ENCODE measurements at places on chromosomes 2 and 18.

DNA sequence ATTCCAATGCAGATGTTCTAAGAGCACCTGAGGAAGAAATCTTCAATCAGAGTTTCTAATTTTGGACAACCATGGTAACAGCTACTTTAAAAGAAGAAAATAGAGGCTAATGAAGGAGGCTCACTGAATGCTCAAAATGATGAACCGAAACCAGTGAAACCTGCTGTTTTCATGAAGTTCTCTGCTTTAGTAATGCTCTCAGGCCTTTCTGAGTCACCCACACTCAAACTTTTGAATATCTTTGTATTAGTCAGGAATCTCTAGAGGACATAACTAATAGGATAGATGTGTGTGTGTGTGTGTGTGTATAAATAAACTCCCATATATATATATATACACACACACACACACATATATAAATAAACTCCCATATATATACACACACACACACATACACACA lies 76.9 kb upstream of the RIT2 start:
- no peak for DNase-seq

DNA sequence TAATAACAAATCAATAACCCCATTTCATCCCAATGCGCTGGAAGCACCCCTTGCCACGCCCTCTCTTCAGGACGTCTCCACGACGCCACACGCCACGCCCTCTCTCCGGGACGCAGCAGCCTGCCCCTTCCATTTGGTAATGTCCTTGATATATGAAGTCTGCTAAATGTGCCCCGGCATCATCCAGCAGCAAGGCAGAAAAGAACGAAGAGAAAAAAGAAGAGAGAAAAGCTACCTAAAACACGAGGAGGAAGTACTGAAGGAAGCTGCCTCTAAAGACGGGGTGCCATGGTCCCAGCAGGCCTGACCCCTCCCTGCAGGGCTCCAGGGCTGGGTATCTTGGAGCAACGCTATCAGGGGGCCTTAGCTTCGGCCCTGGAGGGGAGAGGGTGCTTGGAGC lies 41.8 kb downstream of the CNGA3 start:
- no peak for DNase-seq

DNA sequence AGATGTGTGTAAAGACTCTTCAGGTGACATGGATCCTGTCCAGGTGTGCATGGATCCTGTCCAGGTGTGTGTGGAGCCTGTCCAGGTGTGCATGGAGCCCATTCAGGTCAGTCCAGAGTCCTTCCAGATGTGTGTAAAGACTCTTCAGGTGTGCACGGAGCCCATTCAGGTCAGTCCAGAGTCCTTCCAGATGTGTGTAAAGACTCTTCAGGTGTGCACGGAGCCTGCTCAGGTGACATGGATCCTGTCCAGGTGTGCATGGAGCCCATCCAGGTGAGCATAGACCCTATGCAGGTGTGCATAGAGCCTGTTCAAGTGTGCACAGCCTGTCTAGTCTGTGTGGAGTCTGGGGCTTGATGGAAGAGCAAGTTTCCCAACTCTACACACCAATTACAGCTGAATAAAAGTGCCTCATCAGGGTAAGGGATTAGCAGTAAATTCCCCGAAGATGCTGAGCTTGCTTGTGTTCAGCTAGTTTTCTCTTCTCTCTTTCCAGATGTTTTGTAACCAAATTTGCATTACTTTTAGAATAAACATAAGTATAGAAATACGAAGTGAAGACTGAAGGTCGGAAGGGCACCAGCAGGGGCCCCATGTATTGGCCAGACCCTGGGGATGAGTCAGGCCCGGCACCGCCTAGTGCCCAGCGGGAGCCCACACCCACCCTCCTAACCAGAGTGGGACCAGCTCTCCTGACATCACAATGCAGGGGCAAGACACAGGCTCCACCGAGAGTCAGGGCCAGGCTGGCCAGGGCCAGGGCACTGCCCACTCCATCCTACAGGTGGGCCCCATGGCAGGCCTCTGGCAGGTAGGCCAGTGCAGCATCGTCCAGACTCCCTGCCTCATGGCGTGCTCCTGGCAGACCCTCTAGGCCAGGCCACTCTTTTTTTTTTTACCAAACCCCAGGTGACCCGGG lies 38.6 kb upstream of the GPC1 start:
- DNase-seq = no peak

GRCh38 chr2:226832061-226832460 lies 3.8 kb upstream of the RHBDD1 start:
- no peak for DNase-seq

DNA sequence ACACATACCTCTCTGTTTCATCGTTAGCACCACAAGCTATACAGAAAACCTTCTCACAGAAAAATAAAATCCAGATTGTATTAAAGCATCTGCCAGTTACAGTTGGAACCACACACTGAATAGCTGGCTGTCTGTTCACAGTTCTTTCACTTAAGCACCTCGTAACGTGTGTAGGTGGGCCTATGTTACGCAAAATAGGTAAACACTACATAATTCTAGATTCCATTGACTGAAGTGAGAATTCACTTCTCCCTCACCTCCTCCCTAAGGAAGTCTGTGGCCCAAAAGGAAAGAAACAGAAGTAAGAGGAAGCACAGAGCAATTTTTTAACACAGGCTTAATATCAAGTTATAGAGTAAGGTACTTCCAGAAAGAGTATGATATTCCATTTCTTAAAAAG lies 24.9 kb downstream of the PELI1 start:
- no peak for DNase-seq

- no peak for DNase-seq
Measured at GRCh38 chr2:161119483-161119882, 40.7 kb upstream of the TANK start.

DNA sequence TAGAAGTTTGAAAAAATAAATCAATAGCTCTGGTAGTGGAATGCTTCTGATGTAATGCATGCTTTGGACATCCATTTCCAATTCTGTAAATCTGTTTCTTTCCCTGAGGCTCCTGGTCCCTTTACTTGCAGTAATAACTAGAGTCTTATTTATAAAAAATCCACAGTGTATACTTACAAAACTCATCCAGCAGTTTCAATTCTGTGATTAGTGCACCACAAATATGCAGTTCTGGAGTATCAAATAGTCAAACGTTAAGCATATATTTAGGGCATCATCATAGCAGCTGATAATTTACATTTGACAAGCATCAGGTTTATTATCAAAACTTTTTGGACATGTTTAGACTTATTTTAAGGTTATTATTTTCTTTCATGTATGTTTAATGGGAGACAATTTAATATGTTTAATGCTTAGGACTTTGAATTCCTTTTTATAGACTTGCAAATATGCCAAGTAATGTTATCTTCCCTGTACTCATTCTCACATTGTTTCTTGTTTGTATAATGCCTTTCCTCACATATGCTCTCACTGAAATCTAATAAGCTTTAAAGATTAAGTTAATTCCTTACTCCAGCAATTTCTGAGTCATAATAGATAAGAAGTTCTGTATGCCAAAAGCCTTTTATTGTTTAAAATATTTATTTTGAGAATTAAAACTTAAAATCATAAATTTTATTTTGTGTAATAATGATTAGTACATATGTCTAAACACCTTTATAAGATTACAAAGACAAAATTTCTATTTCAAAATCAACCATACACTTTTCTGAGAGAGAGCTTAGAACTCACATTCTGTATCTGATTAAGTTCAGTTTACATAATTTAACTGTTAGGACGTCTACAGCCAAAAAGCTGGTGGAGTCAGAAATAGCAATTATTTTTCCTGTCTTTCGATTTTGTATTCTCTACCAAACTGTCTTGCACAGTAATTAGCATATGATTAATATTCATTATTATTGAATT lies 341.5 kb upstream of the TMEFF2 start:
- DNase-seq = no peak

Measured in NCI-H1092 treated with DMSO at 0.1 percent for 48 hours (cell line).